ENCODE measurements at places on chromosomes 1 and 21. TPM values are rescaled to one million over a fixed set of nuclear protein-coding genes. Genes with fewer than 3 reads are reported as not detected.
A peak's percentile ranks its signal among the peaks of the same experiment; 100 is the strongest.

RXRG gene
- total RNA-seq: not detected

- peaks cover 22% of the 10 kb centered on the region for H3K4me1 ChIP-seq
- no peak for DNase-seq
Measured at GRCh38 chr1:152005360-152005912, 11.8 kb upstream of the S100A10 start.

AGMAT gene
- total RNA-seq: 8.4 TPM

DNA sequence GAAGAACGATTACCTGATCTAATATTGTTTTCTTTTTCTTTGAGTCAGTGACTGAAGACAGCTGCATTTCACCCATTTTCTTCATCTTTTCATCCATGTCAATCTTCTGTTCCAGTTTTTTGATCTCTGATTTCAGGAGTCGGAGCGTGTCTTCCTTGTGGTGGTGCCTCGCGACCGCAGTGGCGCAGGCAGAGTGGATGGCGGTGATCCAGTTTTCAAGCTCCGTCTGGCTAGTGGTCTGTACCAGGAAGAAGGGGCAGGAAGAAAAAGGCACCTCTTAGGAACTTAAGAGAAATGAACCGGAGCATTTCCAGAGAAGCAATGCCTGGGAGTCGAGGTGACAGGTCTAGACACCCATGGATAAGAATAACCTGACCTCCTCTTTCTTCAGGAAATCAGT, 118.3 kb downstream of the TIAM1 start:
- H3K36me3 ChIP-seq: peaks cover 44% of the 10 kb centered on the region
- H3K27me3 ChIP-seq: no peaks in the 10 kb centered on the region

- no peak overlapping the region for H3K27ac ChIP-seq
- H3K4me1 ChIP-seq: no peaks in the 10 kb centered on the region
- no peaks in the 10 kb centered on the region for H3K36me3 ChIP-seq
- DNase-seq: no peak
- no peak overlapping the region for H3K4me3 ChIP-seq
Measured at GRCh38 chr21:17427831-17428483, 84.9 kb upstream of the CXADR start.

GRCh38 chr1:116755681-116756080, 1.5 kb downstream of the CD2 start:
- H3K27me3 ChIP-seq: no peaks in the 10 kb centered on the region
- peaks cover 43% of the 10 kb centered on the region for H3K4me1 ChIP-seq
- H3K36me3 ChIP-seq: peaks cover 66% of the 10 kb centered on the region
- peak overlapping the region; percentile 99 for H3K4me3 ChIP-seq

ATP1A1 gene
- total RNA-seq: 241 TPM

CELA3A gene
- not detected for total RNA-seq

DNA sequence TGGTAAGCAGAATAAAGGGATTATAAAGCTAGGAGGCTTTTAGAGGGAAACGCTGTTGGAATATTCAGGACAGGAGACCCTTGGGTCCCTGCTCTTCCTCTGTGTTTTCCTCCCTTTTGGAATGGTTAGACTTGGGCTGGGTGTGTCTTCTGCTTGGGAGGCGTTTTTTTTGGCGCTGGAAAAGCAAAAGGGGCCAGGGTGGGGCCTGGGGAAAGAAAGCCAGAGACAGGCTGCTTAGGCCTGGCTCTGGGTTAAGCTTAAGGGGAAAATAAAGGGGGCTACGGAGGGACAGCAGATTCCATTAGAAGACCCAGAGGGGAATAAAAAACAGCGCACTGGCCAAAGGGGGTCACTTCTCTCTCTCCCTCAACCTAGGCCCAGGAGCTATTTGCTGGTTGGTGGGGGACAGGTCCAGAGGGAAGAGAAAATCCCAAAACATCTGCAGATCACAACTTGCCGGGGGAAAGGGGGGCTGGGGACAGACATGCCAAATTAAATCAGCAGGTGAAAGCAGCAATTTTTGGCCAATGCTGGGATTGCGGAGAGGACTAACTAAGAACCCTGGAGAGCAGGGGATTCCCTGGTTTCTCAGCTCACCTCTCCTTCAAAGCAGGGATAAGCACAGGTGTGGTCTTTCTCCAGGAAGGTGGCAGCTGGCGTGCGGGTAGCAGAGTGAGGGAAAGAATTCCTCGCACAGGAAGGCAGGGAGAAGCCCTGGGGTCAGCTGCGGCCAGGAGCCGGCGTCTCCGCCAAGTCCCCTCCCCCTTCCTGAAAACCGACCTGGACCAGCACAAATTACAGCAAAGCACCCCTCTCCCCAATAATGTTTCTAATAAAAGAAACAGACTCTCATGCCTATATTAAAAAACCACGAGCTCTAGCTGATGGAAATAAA, 82.2 kb upstream of the AK4 start:
- peaks cover 40% of the 10 kb centered on the region for H3K4me1 ChIP-seq
- peak overlapping the region; percentile 90 for H3K4me3 ChIP-seq
- no peaks in the 10 kb centered on the region for H3K36me3 ChIP-seq
- H3K27me3 ChIP-seq: no peaks in the 10 kb centered on the region
- DNase-seq: no peak
- peak overlapping the region; percentile 58 for H3K27ac ChIP-seq

SH2D5 gene
- 0.23 TPM for total RNA-seq

- DNase-seq: peak; percentile 6
- H3K4me3 ChIP-seq: no peak overlapping the region
- H3K27me3 ChIP-seq: no peaks in the 10 kb centered on the region
- peaks cover 42% of the 10 kb centered on the region for H3K4me1 ChIP-seq
- peak overlapping the region; percentile 28 for H3K27ac ChIP-seq
Measured at GRCh38 chr1:207808322-207808705, 56.5 kb downstream of the CD46 start.

TCEANC2 gene
- 13.5 TPM for total RNA-seq

- H3K4me3 ChIP-seq: peak within 1 kb of the TSS; percentile 77
- H3K36me3 ChIP-seq: no peaks in the 10 kb centered on the region
- H3K4me1 ChIP-seq: peaks cover 21% of the 10 kb centered on the region
- peaks cover 35% of the 10 kb centered on the region for H3K27me3 ChIP-seq
- DNase-seq: peak; percentile 71
Measured at GRCh38 chr1:109655615-109656519, at the start of gene GSTM4. TSS of gene GSTM4 (plus strand) at chr1:109656099. CDS start at chr1:109656390, 291 bp downstream.

ARPC5 gene
- total RNA-seq: 233 TPM

DNA sequence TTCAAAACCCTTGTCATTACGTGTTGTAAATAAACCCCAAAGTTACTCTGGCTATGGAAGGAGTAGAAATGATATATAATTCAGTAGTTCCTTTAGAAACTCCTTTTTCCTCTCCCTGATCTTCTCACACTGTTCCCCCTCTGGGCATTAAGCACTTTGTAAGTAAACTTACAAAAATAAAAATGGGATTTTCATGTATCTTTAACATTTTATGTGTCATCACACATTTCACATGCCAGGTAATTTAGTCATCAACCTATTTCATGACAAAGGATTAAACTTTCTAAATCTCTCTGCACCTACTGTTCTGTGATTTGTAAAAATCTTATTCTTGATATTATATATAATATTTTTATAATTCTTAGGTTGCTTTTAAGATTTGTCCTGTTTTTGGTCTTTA, 176.9 kb downstream of the NEK7 start:
- H3K4me3 ChIP-seq: no peak overlapping the region
- H3K4me1 ChIP-seq: no peaks in the 10 kb centered on the region
- H3K27me3 ChIP-seq: peaks cover 10% of the 10 kb centered on the region
- no peak overlapping the region for H3K27ac ChIP-seq
- H3K36me3 ChIP-seq: no peaks in the 10 kb centered on the region
- no peak for DNase-seq

DNA sequence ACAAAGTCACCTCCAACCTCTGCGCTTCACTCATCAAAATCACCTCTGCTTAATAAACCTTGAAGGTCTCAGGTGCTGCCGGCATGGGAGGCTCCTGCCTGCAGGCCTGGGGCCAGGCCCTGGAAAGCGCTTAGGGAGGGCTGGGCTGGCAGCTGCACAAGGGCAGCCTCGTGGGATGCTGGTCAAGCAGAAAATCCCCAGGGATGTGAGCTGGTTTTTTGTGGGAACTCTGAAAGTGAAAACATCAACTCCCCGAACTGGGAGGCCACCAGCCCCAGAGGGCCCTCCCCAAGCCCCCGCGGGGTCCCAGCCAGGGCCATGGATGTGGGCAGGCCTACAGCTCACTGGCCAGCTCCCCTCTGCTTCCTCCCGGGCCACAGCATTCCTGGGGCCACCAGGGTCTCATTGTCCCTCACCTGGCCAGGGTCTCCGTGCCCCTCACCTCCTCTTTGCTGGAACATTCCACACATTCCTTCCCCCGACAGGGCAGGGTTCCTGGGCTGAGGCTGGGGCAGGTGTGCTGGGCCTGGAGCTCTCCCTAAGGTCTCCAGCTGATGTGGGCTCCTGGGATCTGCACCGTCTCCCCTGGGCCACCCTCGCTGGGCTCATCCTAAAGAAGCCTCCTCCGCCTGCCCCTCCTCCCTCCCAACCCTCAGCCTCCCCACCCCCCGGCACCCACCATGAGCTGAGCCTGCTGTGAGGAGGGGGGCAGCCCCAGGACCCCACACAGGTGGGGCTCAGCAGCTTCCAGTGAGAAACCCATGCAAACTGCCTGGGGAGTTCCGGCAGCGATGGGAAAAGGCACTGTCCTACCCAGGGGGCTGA, 36.0 kb upstream of the POFUT2 start:
- peaks cover 3% of the 10 kb centered on the region for H3K4me1 ChIP-seq
- DNase-seq: no peak
- H3K27me3 ChIP-seq: peaks cover 2% of the 10 kb centered on the region
- H3K4me3 ChIP-seq: no peak overlapping the region

FCRLA gene
- total RNA-seq: not detected

DNA sequence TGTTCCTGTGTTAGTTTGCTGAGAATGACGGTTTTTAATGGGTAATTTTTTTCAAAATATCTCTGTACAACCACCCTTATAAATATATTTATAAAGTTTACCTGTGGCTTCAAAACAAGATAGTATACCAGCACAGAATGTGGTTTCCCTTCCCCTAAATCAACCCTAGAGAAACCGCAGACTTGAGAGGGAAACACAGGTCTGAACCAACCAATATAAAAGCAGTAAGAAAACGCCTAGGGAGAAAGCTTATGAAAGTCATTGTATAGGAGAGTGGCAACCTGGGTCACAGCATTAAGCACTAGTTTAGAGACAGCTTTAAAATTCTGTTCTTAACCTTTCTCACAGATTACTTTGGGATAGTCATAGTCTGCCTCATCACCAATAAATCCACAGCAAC, 180.6 kb upstream of the LHX8 start:
- DNase-seq: no peak
- no peaks in the 10 kb centered on the region for H3K4me1 ChIP-seq
- H3K36me3 ChIP-seq: no peaks in the 10 kb centered on the region
- H3K27ac ChIP-seq: no peak overlapping the region
- H3K4me3 ChIP-seq: no peak overlapping the region

DNA sequence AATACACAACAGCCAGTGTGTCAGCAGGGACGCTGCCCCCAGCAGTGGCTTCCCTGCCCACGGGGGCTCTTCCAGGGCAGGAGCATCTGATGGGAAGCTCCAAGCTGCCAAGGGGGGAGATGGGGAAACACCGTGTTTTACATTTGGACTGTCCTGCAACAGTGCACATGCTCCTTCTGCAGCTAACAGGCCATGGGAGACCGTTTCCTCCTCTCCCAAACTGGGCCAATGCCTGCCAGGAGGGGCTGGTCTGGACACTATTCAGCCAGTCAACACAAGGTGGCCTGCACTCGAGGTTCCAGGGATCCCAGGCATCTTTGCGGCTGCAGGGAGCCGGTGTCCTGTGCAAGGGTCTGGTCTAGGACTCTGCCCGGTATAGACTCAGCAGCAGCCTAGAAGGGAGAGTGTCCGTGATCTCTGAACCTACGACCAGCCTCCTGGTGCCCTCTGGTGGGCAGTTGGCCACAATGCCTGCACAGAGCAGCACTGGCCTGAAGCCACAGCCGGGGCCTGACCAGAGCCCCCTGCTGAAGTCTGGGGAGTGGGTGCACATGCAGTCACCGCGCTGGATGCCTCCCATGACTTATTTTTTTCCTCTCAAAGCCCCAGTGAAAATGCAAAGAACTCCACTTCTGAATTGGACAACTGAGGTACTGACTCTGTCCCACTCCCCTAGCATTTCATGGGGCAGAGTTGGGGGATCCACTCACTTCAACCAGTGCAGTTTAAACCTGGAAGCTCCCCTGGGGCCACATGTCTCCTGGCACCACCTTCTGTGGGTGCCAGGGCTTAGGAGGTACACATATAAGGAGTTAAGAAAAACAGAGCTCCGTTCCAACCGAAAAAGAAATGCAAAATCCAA, 33.3 kb downstream of the RCC2 start:
- H3K4me1 ChIP-seq: peaks cover 3% of the 10 kb centered on the region
- H3K4me3 ChIP-seq: no peak overlapping the region
- H3K36me3 ChIP-seq: peaks cover 40% of the 10 kb centered on the region
- DNase-seq: peak; percentile 52
- no peaks in the 10 kb centered on the region for H3K27me3 ChIP-seq

- no peak overlapping the region for H3K4me3 ChIP-seq
- H3K4me1 ChIP-seq: peaks cover 50% of the 10 kb centered on the region
- DNase-seq: no peak
- no peak overlapping the region for H3K27ac ChIP-seq
- no peaks in the 10 kb centered on the region for H3K27me3 ChIP-seq
- no peaks in the 10 kb centered on the region for H3K36me3 ChIP-seq
Measured at GRCh38 chr1:30763651-30764248, 6.2 kb upstream of the LAPTM5 start.

Measured in activated CD4-positive, alpha-beta memory T cell treated with anti-CD3 and anti-CD28 coated beads, Interleukin-2, amount 10 ng/mL, durations not matched to agents 7 days and 5 days (primary cell).